ENCODE measurements at places on chromosomes 13 and 19. TPM values are rescaled to one million over a fixed set of nuclear protein-coding genes. Genes with fewer than 3 reads are reported as not detected.

Gene MAB21L1
- total RNA-seq, result 0.07 TPM

DNA sequence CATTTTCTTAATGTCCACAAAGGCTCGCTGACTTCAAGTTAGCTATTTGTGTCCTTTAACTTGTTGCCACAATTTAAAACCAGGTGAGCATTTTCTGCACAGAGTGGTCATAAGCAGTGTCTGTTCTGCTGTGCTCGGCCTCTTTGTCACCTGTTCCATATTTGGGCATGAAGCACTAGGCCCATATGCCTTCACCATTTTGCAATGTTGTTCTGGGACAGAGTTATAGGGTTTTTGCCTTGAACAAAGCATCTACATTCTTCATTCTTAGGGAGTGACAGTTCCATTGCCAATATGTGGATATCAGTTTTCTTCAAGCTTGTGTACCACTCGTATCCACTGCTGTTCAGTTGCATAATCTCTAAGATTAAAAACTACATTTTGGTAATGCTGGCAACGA, 56.1 kb downstream of the LRCH1 start:
- H3K4me3 ChIP-seq, result no peak overlapping the region
- H3K27me3 ChIP-seq, result no peaks in the 10 kb centered on the region
- no peak overlapping the region for H3K27ac ChIP-seq
- no peaks in the 10 kb centered on the region for H3K36me3 ChIP-seq
- peaks cover 41% of the 10 kb centered on the region for H3K4me1 ChIP-seq

DNA sequence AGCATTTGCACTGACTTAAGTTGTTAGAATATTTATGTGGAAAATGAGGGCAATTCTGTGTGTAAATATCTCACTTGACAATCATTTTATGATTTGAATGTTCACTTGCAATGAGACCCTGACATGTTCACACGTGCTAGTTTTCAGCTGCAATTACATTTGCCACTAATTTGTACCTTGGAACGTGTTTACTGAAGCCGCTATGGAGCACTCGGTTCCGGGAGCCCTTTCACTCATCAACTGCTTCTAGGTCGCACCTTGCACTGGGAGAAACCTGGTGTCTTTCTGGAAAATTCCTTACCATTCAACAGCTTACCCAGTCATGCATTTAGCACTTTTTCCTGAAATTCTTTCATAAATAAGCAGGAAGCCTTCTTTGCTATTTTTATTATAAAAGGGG, 229.6 kb downstream of the ZIC5 start:
- H3K27me3 ChIP-seq, result peaks cover 6% of the 10 kb centered on the region
- no peaks in the 10 kb centered on the region for H3K36me3 ChIP-seq
- no peaks in the 10 kb centered on the region for H3K4me1 ChIP-seq
- H3K27ac ChIP-seq, result no peak overlapping the region
- no peak for DNase-seq

- H3K27ac ChIP-seq, result peak overlapping the region; percentile 89
- peak overlapping the region; percentile 60 for H3K4me3 ChIP-seq
- H3K4me1 ChIP-seq, result peaks cover 79% of the 10 kb centered on the region
- H3K27me3 ChIP-seq, result no peaks in the 10 kb centered on the region
- DNase-seq, result no peak
Measured at GRCh38 chr13:46165485-46166223, 16.3 kb downstream of the LCP1 start.

DNA sequence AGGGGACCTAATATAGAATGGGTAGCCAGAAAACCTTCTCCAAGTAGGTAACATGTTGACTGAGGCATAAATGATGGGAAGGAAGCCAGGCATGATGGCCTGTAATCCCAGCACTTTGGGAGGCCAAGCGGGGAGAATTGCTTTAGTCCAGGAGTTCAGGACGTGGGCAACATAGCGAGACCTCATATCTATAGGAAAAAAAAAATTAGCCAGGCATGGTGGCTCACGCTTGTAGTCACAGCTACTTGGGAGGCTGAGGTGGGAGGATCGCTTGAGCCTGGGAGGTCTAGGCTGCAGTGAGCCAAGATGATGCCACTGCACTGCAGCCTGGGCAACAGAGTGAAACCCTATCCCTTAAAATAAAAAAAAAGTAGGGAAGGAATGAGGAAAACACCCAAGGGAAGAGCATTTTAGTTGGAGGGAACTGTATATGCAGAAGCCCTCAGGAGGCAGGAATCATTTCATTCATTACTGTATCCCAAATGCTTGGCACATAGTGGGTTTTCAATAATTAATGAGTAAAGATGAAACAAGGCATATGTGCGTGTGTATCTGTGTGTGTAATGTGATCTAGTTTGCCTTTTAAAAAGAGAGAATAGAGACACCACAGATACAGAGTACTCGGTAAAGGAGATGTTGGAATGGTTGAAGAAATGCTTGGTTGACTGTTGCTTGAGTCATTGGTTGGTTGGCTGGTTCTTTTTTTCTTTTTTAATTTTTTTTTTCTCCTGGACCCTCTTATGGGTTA, 2.2 kb upstream of the NUP62 start:
- no peak overlapping the region for H3K27ac ChIP-seq
- H3K4me1 ChIP-seq, result peaks cover 29% of the 10 kb centered on the region
- H3K4me3 ChIP-seq, result peak overlapping the region; percentile 5
- DNase-seq, result no peak
- peaks cover 59% of the 10 kb centered on the region for H3K36me3 ChIP-seq
